ENCODE measurements at places on chromosomes 4 and X. TPM values are rescaled to one million over a fixed set of nuclear protein-coding genes. Genes with fewer than 3 reads are reported as not detected.
A peak's percentile ranks its signal among the peaks of the same experiment; 100 is the strongest.

- peaks cover 41% of the 10 kb centered on the region for H3K27me3 ChIP-seq
- H3K36me3 ChIP-seq = no peaks in the 10 kb centered on the region
- no peak overlapping the region for H3K27ac ChIP-seq
- H3K4me1 ChIP-seq = no peaks in the 10 kb centered on the region
Measured at GRCh38 chrX:45300638-45301037, 100.0 kb upstream of the DIPK2B start.

DNA sequence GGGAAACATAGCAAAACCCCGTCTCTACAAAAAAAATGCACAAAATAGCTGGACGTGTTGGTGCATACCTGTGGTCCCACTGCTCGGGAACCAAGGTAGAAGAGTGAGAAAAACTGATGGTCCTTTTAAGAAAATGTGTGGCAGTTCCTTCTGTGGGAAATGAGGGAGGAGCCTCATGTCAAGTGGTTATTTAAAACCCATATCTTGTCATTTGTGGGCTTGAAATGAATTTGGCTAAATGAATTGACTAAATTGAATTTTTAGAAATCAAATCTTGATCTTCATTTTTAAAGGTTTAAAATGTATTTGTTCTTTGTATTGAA is 16.2 kb upstream of the LAMP2 start:
- peak overlapping the region; percentile 75 for H3K4me3 ChIP-seq
- H3K27ac ChIP-seq = peak overlapping the region; percentile 94
- no peaks in the 10 kb centered on the region for H3K27me3 ChIP-seq
- no peaks in the 10 kb centered on the region for H3K36me3 ChIP-seq
- DNase-seq = no peak

DNA sequence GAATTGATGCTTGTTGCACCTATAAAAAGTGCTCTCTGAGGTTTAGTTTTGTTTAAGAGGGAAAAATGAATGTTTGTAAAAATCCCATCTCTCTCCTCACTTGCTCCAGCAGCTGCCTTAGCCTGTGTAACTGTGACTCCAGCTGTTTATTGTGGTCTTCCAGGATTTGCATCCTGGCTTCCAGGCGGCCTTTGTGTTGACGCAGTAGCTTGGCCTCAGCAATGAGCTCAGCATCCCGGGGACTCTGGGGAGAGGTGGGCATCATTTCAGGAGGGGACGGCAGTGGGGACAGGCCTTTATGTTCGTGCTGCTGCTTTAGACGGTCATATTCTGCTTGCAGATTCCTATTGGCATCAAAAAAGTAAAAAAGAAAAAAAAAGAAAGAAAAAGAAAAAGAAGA is 75.3 kb upstream of the FTHL17 start:
- H3K36me3 ChIP-seq = peaks cover 17% of the 10 kb centered on the region
- H3K4me3 ChIP-seq = no peak overlapping the region
- H3K27ac ChIP-seq = no peak overlapping the region
- H3K27me3 ChIP-seq = peaks cover 46% of the 10 kb centered on the region
- DNase-seq = no peak
- no peaks in the 10 kb centered on the region for H3K4me1 ChIP-seq

- H3K27ac ChIP-seq = no peak overlapping the region
Measured at GRCh38 chrX:123504630-123505270, 228.1 kb downstream of the THOC2 start.

DNA sequence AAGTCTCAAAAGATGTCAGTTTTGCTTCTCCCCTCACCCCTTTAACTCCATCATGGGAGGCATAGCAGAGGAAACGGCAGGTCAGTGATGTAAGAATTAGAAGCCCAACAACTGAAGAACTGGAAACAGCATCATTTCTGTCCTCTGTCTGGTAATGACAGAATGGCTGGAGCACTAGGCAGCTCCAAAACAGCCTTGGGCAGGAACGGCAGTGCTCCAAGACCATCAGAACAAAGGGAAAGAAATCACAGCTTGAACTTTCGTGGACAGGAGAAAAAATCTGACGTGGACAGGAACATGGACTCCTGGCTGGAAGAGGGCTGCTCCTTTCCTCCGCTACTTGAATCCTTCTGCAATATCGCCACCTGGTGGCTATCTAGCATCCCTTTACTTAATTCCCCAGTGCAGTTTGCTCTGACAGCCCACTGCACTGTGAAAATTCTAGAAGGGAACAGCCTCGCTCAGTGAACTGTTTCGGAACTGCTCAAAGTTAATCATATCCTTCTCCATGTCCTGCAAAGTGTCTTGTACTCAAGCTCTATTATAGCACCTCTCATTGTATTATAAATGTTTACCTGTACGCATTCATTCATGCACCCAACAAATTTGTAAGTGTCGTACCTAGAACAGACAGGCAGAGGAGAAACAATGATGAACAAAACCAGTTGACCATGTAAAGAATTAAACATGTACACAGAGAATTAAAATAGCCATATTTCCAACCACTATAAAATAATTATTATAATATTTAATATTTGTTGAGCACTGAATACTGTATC is 20.4 kb downstream of the SLC25A53 start:
- peaks cover 34% of the 10 kb centered on the region for H3K27me3 ChIP-seq
- peak overlapping the region; percentile 67 for H3K4me3 ChIP-seq
- peaks cover 5% of the 10 kb centered on the region for H3K36me3 ChIP-seq
- no peak overlapping the region for H3K27ac ChIP-seq
- H3K4me1 ChIP-seq = no peaks in the 10 kb centered on the region

DNA sequence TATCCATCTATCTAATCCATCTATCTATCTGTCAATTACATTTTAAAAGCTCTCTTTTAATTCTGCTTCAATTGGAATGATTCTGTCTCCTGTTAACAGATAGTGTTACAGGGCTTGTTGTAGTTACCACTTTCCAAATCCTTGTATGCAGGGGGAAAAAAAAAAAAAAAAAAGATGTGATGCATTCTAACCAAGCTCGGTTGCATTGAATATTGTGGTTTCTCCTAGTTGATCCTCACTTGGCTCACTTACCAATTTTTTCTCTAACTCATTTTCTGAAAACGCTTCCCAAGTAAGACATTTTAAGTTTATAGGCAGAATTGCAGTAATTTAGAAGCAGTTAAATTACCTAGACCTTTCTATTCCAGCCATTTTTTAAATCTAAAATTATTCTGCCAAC is 327.9 kb upstream of the PITX2 start:
- H3K4me1 ChIP-seq = no peaks in the 10 kb centered on the region
- peaks cover 63% of the 10 kb centered on the region for H3K27me3 ChIP-seq
- H3K4me3 ChIP-seq = no peak overlapping the region
- no peak overlapping the region for H3K27ac ChIP-seq

GRCh38 chrX:97995834-97996233 is 1112.1 kb downstream of the RPA4 start:
- no peak overlapping the region for H3K27ac ChIP-seq
- H3K4me3 ChIP-seq = no peak overlapping the region
- DNase-seq = no peak
- H3K4me1 ChIP-seq = no peaks in the 10 kb centered on the region

- peaks cover 9% of the 10 kb centered on the region for H3K4me1 ChIP-seq
- no peaks in the 10 kb centered on the region for H3K27me3 ChIP-seq
- H3K4me3 ChIP-seq = no peak overlapping the region
- H3K27ac ChIP-seq = no peak overlapping the region
- peak; percentile 94 for DNase-seq
Measured at GRCh38 chr4:155906554-155907247, 3.2 kb downstream of the TDO2 start.

DNA sequence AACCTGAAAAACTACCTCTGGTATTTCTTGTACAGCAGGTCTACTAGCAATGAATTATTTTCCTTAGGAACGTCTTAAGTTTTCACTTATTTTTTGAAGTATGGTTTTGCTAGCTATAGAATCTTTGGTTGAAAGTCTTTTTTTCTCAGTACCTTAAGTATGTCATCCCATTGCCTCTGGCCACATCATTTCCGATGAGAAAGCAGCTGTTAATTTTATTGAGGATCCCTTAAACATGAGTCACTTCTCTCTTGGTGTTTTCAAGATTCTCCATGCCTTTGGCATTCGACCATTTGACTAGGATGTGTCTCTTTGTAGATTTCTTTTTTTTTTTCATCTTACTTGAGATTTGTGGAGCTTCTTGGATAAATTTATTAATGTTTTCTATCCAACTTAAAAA is 803.8 kb upstream of the AMOT start:
- peak; percentile 38 for DNase-seq
- peaks cover 51% of the 10 kb centered on the region for H3K27me3 ChIP-seq
- H3K4me1 ChIP-seq = no peaks in the 10 kb centered on the region
- no peak overlapping the region for H3K4me3 ChIP-seq

DNA sequence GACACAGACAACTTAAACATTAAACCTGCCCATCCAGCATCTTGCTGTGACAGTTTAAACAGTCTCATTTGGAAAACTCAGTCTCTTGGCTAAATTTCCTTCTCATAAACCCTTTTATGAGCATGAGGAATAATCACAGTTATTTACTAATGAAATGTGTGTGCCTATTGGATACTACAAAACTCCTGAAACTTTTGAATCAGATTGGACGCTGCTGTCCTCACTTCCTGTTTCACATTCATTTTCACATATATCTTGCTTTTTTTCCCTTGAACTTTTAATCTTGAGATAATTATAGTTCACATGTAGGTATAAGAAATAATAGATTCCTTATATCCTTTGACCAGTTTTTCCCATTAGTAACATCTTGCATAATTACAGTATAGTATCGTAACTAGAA is 111.7 kb downstream of the CDKL5 start:
- H3K27ac ChIP-seq = no peak overlapping the region
- no peak overlapping the region for H3K4me3 ChIP-seq
- H3K36me3 ChIP-seq = no peaks in the 10 kb centered on the region
- no peaks in the 10 kb centered on the region for H3K27me3 ChIP-seq
- no peaks in the 10 kb centered on the region for H3K4me1 ChIP-seq

DNA sequence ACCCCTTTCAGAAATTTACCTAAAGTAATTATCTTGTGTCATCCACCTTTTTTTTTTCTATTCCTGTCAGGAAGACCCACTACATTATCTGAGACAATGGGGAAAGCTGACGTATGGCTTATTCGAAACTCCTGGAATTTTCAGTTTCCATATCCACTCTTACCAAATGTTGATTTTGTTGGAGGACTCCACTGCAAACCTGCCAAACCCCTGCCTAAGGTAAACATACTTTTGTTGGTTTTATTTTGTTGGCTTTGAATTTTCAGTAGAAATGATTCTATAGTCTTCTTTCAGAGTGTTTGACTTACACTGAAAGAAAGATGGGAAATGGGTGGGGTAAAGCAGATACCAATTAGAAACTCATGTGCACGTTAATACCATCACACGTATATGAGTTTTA is 2.2 kb downstream of the UGT2B7 start:
- DNase-seq = peak; percentile 46
- H3K27me3 ChIP-seq = no peaks in the 10 kb centered on the region
- H3K27ac ChIP-seq = peak overlapping the region; percentile 28
- peaks cover 6% of the 10 kb centered on the region for H3K36me3 ChIP-seq
- no peak overlapping the region for H3K4me3 ChIP-seq

DNA sequence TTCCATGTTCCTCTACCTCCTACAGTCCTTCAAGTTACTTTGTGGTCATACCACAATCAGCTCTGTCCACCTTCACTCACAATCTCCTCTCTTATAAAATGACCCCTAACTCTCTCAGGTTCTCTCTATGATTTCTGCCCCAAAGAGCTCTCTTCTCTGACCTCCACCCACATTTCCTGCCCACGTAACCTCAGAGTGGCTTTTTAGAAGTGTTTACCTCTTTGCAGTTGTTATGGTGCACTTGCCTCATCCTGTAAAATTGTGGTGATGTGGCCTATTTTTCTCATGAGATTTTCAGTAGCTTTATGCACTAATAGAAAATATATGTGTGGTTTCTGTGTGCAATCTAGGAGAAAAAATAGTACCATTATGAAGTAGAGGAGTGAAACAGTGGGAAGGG is 215.8 kb downstream of the PACRGL start:
- H3K4me3 ChIP-seq = no peak overlapping the region
- no peak overlapping the region for H3K27ac ChIP-seq
- no peaks in the 10 kb centered on the region for H3K4me1 ChIP-seq
- no peak for DNase-seq
- no peaks in the 10 kb centered on the region for H3K36me3 ChIP-seq

- no peak overlapping the region for H3K4me3 ChIP-seq
- no peak overlapping the region for H3K27ac ChIP-seq
- H3K36me3 ChIP-seq = no peaks in the 10 kb centered on the region
- no peaks in the 10 kb centered on the region for H3K4me1 ChIP-seq
- DNase-seq = no peak
Measured at GRCh38 chr4:38454284-38454683, 209.7 kb upstream of the KLF3 start.

- H3K27ac ChIP-seq = no peak overlapping the region
- no peak overlapping the region for H3K4me3 ChIP-seq
- H3K27me3 ChIP-seq = no peaks in the 10 kb centered on the region
- H3K36me3 ChIP-seq = peaks cover 28% of the 10 kb centered on the region
Measured at GRCh38 chrX:46547857-46548256, 2.6 kb upstream of the ZNF674 start.

DNA sequence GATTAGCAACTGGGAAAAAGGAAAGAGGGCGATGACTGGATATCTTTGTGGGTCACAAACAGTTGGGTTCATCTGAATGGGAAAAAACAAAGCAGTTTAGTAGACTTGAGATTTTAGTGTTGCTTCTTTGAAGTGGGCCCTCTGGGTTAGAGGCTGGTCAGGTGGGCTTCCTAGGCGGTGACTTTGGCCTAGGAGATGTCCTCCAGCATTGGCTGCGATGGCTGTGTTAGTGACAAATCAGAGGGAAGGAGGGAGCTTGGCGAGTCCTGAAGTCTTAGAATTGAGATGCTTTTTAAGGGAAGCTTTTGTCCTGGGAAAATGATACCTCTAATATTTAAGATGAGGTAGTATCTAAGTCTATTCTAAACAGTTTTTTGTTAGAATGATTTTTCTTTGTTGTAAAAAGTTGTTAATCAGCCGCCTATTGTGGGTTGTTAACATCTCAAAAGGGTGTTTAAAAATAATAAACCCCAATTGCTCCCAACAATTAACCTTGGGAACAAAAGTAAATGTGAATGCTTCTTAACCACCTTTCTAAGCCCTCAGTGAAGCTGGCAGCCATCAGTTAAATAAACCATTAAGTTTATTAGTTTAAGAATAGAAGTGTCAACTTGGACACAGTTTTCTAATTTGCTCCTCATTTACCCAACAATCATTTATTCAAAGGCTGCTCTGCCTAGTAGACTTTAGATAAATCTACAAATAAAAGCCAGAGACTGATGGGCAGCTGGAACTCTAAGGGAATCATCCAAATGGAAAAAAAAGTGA is 31.7 kb downstream of the DLG3 start:
- no peak for DNase-seq
- H3K36me3 ChIP-seq = no peaks in the 10 kb centered on the region
- H3K27ac ChIP-seq = peak overlapping the region; percentile 76
- H3K4me1 ChIP-seq = peaks cover 27% of the 10 kb centered on the region
- no peak overlapping the region for H3K4me3 ChIP-seq

- no peaks in the 10 kb centered on the region for H3K27me3 ChIP-seq
- H3K36me3 ChIP-seq = no peaks in the 10 kb centered on the region
- H3K27ac ChIP-seq = no peak overlapping the region
- peaks cover 7% of the 10 kb centered on the region for H3K4me1 ChIP-seq
Measured at GRCh38 chr4:118356731-118357130, 3.9 kb upstream of the PRSS12 start.

GRCh38 chr4:153758136-153758535 is 1.7 kb downstream of the RNF175 start:
- H3K36me3 ChIP-seq = no peaks in the 10 kb centered on the region
- no peaks in the 10 kb centered on the region for H3K4me1 ChIP-seq
- no peak overlapping the region for H3K4me3 ChIP-seq
- DNase-seq = no peak

CSTF2 gene
- 28.4 TPM for total RNA-seq

RTL3 gene
- total RNA-seq = not detected

ADH1A gene
- total RNA-seq = 0.21 TPM

ADAM29 gene
- not detected for total RNA-seq

MFSD8 gene
- 24.1 TPM for total RNA-seq

CCNQ gene
- total RNA-seq = 21.7 TPM

BMX gene
- not detected for total RNA-seq

FANCB gene
- 2.7 TPM for total RNA-seq

CT47C1 gene
- not detected for total RNA-seq

DAPP1 gene
- 24.7 TPM for total RNA-seq

PRSS12 gene
- total RNA-seq = 10.7 TPM

TLR1 gene
- total RNA-seq = 2.2 TPM

All from MCF 10A (cell line).